ENCODE measurements at places on chromosomes 5 and 9. TPM values are rescaled to one million over a fixed set of nuclear protein-coding genes. Genes with fewer than 3 reads are reported as not detected.

UGT3A1 gene
- 0.09 TPM for total RNA-seq

ZNF879 gene
- total RNA-seq = 5.9 TPM

DNA sequence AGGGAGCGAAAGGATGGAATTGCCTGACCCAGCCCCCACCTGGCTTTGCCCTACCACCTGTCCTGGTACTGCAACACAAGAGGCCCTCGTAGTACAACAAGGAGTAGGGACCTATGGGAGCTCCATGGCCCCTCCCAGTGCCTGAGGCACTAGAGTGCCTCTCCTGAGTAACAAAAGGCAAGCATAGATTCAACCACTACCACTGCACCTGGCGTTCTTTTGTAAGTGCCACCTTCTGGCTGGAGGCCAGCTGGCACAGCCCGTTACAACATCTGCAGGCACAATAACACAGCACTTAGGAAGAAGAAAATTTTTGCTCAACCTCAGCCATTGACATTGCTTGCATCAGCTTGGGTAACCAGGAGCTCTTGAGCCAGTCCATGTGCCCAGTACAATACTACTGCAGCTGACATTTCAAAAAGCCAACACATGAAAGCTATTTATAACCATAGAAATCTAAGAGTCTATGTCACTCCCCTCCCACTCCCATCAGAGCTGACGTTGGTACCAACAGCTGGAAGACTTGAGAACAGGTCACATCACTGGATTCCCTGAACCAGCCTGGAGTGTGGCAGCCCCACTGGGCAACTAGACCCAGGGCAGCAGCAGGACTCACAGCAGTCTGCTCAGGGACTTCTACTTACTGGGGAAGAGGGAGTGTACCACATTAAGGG is 17.7 kb upstream of the FAM174A start:
- no peaks in the 10 kb centered on the region for H3K27me3 ChIP-seq
- H3K4me3 ChIP-seq = no peak overlapping the region
- H3K27ac ChIP-seq = no peak overlapping the region
- DNase-seq = no peak
- no peaks in the 10 kb centered on the region for H3K4me1 ChIP-seq
- H3K36me3 ChIP-seq = no peaks in the 10 kb centered on the region

DNA sequence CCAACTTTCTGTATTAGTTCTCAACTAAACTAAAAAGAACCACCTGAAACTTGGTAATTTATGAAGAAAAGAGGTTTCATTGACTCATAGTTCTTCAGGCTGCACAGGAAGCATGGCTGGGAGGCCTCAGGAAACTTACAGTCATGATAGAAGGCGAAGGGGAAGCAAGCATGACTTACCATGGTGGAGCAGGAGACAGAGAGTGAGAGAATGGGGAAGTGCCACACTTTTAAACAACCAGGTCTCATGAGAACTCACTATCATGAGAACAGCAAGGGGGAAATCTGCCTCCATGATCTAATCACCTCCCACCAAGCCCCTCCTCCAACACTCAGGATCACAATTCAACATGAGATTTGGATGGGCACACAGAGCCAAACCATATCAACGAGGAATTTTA is 123.5 kb downstream of the DEPDC1B start:
- no peak for DNase-seq
- H3K27ac ChIP-seq = no peak overlapping the region
- H3K4me1 ChIP-seq = no peaks in the 10 kb centered on the region
- no peaks in the 10 kb centered on the region for H3K27me3 ChIP-seq
- H3K4me3 ChIP-seq = no peak overlapping the region

DNA sequence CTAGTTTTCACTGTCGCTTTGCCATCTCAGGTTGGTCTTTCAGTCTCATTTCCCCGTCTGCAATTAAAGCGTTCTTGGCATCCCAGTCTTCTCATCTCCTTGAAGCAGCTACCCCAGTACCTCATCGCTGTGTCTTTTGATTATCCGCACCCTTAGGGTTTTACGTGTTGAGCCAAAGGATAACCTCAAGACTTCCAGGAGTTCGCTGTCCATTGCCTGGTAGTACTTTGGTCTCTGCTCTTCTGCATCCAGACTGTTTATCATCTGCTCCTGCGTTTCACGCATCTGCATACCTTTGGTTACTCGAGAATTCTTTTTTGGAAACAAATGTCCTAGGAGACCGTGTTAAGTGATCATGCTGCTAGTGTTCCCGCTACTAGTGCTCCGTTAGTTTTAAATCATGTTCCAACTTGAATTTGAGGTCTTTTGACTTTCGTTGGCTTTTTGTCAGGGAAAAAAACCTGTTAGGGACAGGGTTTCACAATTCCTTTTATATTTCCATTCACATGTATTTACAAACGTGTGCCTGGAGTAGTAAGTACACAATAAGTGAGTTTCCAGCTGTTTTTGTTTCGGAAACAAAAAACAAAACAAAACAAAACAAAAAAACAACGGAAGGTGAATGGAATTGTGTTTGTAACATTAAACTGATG is 888 bp downstream of the RABGAP1 start:
- peak overlapping the region; percentile 92 for H3K27ac ChIP-seq
- DNase-seq = no peak
- H3K27me3 ChIP-seq = no peaks in the 10 kb centered on the region
- H3K4me1 ChIP-seq = peaks cover 14% of the 10 kb centered on the region
- peak overlapping the region; percentile 87 for H3K4me3 ChIP-seq

DNA sequence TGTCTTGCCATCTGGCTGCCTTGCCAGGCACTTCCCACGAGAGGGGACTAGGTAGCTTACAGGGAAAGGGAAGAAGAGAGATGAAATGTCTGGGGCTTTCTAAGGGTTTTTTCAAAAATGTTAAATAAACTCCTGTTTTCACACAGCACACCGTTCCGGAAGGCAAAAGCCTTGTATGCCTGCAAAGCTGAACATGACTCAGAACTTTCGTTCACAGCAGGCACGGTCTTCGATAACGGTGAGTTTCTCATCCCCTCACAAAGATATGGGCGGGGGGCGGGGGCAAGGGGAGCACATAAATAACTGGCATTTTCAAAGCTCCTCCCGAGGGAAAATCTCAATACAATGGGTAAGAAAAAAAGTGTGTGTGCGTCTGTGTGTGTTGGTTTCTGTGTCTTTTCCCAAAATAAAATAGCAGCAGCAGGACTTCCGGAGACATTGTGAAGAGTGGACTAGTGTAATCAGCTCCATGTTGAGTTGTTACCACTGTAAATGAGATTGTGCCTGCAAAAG is 189.6 kb downstream of the NR3C1 start:
- no peaks in the 10 kb centered on the region for H3K4me1 ChIP-seq
- no peaks in the 10 kb centered on the region for H3K27me3 ChIP-seq
- H3K36me3 ChIP-seq = peaks cover 9% of the 10 kb centered on the region
- peak overlapping the region; percentile 65 for H3K27ac ChIP-seq
- H3K4me3 ChIP-seq = no peak overlapping the region

GRCh38 chr5:89204756-89205155 is 321.8 kb upstream of the MEF2C start:
- no peaks in the 10 kb centered on the region for H3K27me3 ChIP-seq
- H3K27ac ChIP-seq = no peak overlapping the region
- no peaks in the 10 kb centered on the region for H3K4me1 ChIP-seq
- DNase-seq = no peak

DNA sequence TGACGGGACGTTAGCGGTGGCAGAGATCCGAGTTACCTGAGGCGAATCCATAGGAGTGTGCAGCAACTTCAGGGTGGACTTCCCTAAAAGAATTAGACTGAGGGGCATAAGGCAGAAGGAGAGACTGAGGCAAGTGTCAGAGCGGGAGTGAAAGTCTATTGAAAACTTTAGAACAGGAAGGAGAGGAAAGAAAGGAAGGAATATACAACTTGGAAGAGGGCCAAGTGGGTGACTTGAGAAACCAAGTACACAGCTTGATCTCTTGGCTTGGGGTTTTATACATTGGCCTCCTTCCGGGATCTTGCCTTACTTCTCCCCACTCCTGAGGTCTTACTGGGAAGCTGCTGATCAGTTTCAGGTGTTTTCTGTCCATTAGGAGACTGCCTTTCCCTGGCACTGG is 84.9 kb downstream of the SNX18 start:
- no peak overlapping the region for H3K4me3 ChIP-seq
- H3K36me3 ChIP-seq = no peaks in the 10 kb centered on the region
- H3K4me1 ChIP-seq = no peaks in the 10 kb centered on the region
- H3K27me3 ChIP-seq = no peaks in the 10 kb centered on the region
- DNase-seq = no peak

- H3K27me3 ChIP-seq = no peaks in the 10 kb centered on the region
- no peak for DNase-seq
- H3K4me3 ChIP-seq = no peak overlapping the region
- peaks cover 3% of the 10 kb centered on the region for H3K4me1 ChIP-seq
- H3K36me3 ChIP-seq = no peaks in the 10 kb centered on the region
Measured at GRCh38 chr9:107294756-107295155, 11.7 kb downstream of the RAD23B start.

TAF11L10 gene
- not detected for total RNA-seq

GRCh38 chr5:152293189-152293588 is 111.9 kb downstream of the NMUR2 start:
- no peak for DNase-seq
- no peak overlapping the region for H3K4me3 ChIP-seq
- no peaks in the 10 kb centered on the region for H3K36me3 ChIP-seq
- H3K27me3 ChIP-seq = no peaks in the 10 kb centered on the region
- no peak overlapping the region for H3K27ac ChIP-seq

GRCh38 chr5:149851211-149851610 is 93.4 kb downstream of the PDE6A start:
- H3K27me3 ChIP-seq = no peaks in the 10 kb centered on the region
- no peak for DNase-seq
- no peaks in the 10 kb centered on the region for H3K4me1 ChIP-seq

DNA sequence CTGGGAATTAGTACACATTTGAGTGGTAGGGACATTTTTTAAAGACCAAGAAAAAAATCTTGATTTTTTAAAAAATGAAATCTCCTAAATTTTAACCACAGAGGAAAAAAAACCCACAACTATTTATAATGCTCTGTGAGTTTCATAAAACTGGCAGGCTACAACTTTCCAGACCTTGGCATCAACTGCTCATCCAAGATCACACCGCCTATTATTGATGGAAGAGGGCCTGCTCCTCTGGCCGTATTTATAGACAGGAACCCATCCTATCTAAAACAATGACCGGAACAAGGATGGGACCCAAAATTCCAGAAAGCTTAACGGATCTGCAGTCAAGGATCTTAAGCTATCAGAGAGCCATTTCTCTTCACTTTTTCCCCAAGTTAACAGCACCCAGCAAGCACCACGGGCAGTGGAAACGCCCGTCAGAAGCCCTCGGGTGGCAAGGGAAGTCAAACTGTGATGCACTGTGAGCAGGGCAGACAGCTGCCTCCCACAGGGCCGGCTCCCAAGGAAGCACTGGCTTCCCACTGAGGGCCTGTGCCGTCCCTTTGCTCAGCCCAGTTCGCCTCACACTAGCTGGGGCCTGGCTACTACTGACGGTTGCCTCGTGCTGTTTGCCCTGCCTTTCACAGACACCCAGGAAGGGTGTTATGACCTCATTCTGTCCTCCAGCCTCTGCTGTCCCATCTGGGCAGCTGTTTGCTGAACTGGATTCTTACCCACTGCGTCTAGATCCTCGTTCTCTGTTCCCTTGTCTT is 62.8 kb downstream of the CDC14B start:
- H3K27me3 ChIP-seq = no peaks in the 10 kb centered on the region
- no peak overlapping the region for H3K4me3 ChIP-seq
- no peaks in the 10 kb centered on the region for H3K36me3 ChIP-seq
- H3K4me1 ChIP-seq = no peaks in the 10 kb centered on the region
- H3K27ac ChIP-seq = no peak overlapping the region
- DNase-seq = no peak

GRCh38 chr9:124658165-124659017 is 112.7 kb downstream of the NR6A1 start:
- H3K27ac ChIP-seq = peak overlapping the region; percentile 84
- no peaks in the 10 kb centered on the region for H3K36me3 ChIP-seq
- no peaks in the 10 kb centered on the region for H3K27me3 ChIP-seq
- peak; percentile 84 for DNase-seq
- peak overlapping the region; percentile 85 for H3K4me3 ChIP-seq

GRCh38 chr5:141475625-141476131 is at the start of gene PCDHGC3:
Gene PCDHGC3 (plus strand): TSS chr5:141475966. CDS start chr5:141476117, 151 bp downstream.
- peak within 1 kb of the TSS; percentile 68 for H3K27ac ChIP-seq
- peaks cover 2% of the 10 kb centered on the region for H3K4me1 ChIP-seq
- H3K27me3 ChIP-seq = peaks cover 28% of the 10 kb centered on the region
- no peaks in the 10 kb centered on the region for H3K36me3 ChIP-seq
- H3K4me3 ChIP-seq = peak within 1 kb of the TSS; percentile 43

DNA sequence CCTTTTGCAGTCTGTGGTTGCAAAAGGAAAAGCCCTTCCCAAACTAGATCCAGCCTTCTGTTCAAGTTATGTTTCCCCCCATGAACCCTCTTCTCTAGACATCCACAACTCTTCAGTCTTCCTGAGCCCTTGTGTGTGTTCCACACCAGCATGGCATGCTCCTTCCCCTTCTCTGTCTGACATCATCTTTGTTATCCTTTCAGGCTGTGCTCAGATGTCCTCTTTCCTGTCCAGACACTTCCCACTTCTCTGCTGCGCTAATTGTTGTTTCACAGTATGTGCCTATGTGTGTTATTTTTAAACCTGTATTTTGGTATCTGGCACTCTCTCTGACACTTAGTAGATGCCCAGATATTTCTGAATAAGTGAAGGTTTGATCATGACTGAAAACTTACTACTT is 38.2 kb downstream of the FOCAD start:
- no peaks in the 10 kb centered on the region for H3K4me1 ChIP-seq
- no peak overlapping the region for H3K27ac ChIP-seq
- no peak overlapping the region for H3K4me3 ChIP-seq
- no peaks in the 10 kb centered on the region for H3K36me3 ChIP-seq

DNA sequence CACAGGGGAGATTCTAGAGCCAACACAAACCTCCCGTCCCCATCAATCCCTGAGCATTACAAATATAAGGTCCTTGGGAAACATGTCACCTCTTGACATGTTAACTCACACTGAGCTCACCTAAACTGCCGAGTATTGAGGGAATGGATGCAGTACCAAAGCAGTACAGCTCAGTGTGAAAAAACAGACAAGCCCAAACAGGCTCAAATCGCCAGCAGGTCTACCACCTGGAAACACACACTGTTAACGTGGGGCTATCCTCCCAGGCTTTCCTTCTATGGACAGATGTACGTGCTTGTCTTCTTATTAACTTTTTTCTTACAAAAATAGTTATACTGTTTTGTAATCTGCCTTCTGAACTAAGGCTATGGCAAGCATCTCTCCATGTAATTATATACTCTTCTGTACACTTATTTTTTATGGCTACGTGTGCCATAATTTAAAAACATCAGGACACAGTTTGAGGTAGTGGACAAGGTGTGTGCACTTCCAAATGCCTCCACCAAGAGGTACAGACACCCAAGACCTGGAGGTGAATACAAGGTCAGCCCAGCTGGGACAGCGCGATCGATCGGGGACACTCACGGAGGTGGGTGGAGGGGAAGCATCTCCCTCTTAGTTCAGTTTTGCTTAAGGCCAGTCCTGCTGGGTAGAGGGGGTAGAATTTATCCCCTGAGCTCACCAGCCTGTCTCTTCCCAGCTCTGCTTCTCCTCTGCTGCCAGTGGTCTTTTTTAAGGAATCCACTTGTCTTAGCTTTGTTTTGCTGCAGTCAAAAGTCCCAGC is 76.5 kb downstream of the DAP start:
- no peak for DNase-seq
- no peaks in the 10 kb centered on the region for H3K27me3 ChIP-seq
- H3K4me3 ChIP-seq = no peak overlapping the region

- no peak overlapping the region for H3K27ac ChIP-seq
- H3K27me3 ChIP-seq = no peaks in the 10 kb centered on the region
- no peak overlapping the region for H3K4me3 ChIP-seq
- no peaks in the 10 kb centered on the region for H3K4me1 ChIP-seq
- DNase-seq = no peak
- H3K36me3 ChIP-seq = peaks cover 53% of the 10 kb centered on the region
Measured at GRCh38 chr9:131218370-131218769, 57.9 kb downstream of the FAM78A start.

PLAC8L1 gene
- total RNA-seq = 0.24 TPM

Data from thymus (tissue), 14 donors.